ENCODE measurements at places on chromosomes 4 and X.

DNA sequence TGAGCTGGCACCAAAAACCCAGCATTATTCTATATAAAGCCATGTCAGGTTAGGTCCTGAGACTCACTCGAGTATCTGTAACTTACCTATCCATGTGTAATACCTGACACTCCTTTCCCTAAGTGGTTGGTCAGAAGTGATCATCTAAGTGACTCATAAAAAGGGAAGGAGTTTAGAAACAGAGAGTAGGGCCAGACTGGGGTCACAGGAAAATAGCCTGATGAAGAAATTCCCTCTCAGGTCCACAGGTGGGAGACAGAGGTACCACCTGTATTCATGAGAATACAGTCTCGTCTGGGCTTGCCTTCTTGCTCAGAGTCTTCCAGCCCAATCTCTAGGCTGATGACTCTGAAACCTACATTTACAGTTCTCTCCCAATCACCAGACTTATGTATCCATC lies 161.8 kb upstream of the MAP3K15 start:
- no peak for DNase-seq

DNA sequence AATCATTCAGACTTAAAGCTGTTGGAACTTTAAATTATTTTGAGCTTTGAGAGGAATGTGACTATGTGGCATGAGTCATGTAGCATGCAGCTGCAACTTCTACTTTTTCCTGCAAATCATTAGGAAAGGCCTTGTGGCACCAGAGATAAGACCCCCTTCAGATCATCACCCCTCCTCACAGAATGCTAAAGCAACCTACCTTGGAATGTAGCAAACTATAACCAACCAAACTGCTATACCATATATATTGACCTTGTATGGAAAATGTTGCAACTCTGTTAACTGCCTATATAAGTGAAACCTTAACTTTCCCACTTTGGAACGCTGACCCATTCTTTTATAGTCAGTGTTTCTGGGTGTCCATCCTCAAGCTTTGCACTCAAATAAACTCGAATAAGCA lies 32.0 kb downstream of the ATXN3L start:
- no peak for DNase-seq

GRCh38 chrX:10577853-10578252 lies 42.5 kb downstream of the MID1 start:
- DNase-seq, result no peak

DNA sequence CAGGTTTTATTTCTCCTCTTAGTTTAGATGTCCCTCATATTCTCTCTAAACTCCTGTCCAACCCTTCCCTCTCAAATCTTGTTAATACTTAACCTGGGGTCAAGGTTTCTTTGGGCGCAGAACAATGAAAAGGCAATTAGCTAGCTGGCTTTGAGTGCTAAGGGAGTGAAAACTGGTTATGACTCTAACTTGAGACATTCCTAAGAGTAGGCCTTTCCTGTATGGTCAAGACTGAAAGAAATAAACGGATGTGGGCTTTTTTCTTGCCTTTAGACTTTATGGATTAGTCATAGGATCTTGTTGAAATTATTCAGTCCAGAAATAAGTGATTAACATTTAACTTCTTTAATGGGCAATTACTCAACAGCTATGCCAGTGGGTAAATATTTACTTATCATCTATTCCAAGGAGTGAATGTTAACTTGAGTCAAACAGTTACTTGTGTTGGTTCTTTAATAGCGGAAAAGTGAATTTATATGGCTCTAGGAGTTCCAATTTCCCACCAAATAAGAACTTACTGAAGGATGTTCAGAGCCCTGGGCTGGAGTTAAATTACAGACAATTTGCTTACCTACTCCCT lies 141.7 kb upstream of the SCML1 start:
- DNase-seq, result no peak

- DNase-seq, result no peak
Measured at GRCh38 chr4:189304167-189304566, 636.5 kb upstream of the FRG1 start.

DNA sequence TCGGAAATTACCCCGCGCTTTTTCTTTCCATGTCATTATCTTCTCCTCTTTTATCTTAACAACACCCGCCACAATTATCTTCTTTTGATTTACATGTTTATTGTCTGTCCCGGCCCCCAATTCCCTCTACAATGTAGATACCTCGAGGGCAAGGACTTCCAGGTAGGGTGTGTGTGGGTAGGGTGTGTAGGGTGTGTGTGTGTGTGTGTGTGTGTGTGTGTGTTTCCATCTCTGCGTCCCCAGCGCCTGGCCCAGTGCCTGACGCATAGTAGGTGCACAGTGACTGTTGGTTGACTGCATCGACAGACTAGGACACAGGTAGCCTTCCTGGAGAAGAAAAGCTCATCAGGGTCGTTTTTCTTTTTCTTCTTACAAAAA lies 103.1 kb downstream of the UCHL1 start:
- DNase-seq, result no peak

DNA sequence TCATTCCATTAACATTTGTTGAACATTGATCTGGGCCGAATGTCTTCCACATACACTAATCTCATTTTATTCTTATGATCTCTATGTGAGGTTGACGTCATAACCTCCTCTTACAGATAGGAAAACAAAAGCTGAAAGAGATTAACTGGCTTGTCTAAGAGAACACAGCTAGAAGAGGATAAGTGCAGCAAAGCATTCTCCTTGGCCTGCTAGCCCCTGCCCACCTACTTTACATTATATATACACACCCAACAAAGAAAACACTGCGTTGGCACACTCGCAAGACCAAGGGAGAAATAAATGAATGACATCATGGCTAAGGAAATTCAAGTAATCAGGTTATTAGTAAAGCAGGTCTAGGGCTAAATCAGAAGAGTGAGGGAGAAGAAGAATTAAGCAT lies 138.4 kb downstream of the PARM1 start:
- no peak for DNase-seq

DNA sequence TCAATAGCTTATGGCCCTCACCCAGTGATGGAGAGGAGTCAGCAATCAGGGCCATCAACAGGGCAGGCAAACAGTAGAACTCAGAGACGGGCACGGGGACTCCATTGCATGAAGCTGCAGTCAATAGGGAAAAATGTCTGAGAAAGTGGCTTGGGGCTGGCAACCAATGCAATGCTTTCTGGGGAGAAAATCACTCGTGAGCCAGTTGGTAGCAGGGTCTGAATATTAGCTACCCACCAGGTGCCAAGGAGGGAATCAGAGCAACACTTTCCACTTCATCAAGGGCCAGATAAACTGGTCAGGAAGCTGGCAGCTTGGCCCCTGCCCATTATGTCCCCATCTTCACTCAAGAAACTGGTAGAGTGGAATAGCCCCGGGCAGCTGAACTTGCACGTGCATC lies 80.7 kb downstream of the STARD8 start:
- no peak for DNase-seq

- no peak for DNase-seq
Measured at GRCh38 chr4:124632439-124632838, 80.1 kb downstream of the ANKRD50 start.

DNA sequence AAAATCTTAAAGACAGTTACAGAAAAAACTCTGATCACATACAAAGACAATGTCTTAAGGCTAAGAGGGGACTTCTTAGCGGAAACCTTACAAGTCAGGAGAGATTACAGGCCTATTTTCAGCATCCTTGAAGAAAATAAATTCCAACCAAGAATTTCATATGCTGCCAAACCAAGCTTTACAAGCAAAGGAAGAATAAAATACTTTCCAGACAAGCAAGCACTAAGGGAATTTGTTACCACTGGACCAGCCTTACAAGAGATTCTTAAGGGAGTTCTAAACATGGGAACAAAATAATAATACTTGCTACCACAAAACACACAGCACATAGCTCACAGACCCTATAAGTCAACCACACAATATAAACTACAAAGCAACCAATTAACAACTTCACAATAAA lies 255.8 kb upstream of the ZFP42 start:
- no peak for DNase-seq

GRCh38 chr4:161143375-161143774 lies 1020.4 kb downstream of the FSTL5 start:
- no peak for DNase-seq

Measured in NCI-H1694 (cell line).